ENCODE measurements at places on chromosomes 11 and 22.

- DNase-seq: no peak
Measured at GRCh38 chr22:19406281-19406811, 25.2 kb downstream of the HIRA start.

- no peak for DNase-seq
Measured at GRCh38 chr11:111586388-111586831, 15.8 kb upstream of the SIK2 start.

DNA sequence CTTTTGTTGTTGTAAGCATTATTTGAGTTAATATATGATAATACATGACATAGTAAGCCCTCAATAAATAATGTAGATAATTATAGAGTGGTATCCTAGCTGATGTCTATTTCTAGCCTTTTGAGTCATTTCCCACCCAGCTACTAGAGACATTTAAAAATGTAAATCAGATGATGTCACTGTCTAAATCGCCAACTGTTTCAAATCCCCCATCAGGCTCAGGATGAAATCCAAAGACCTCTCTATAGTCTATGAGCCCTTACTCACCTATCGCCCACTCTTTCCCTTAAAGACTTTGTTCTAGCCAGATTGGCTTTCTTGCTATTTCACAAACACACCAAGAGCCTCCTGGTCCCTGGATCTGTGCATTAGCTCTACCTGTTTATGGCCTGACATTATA lies 135.4 kb upstream of the PLET1 start:
- DNase-seq: no peak

DNA sequence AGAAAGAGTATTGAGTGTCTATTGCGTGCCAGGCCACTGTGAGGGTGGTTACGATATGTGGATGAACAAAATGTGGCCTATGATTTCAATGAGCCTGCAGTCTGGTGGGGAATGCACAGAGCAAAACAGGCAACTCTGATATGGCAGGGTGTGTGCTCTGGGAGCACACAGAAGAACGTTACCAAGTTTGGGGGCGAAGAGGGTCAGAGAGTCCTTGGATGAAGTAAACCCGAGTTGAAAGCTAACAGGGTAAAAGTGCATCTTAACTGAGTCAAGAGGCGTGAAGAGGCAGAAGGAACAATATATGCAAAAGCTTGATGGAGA lies 258 bp downstream of the CFAP68 start:
- DNase-seq: no peak

- no peak for DNase-seq
Measured at GRCh38 chr11:90661233-90661632, 438.4 kb upstream of the CHORDC1 start.

GRCh38 chr11:14520747-14521151 lies 563 bp upstream of the PSMA1 start:
- no peak for DNase-seq

GRCh38 chr11:93100211-93100610 lies 97.6 kb downstream of the SLC36A4 start:
- no peak for DNase-seq

- DNase-seq: no peak
Measured at GRCh38 chr11:66045177-66045639, 3.8 kb downstream of the GAL3ST3 start.

GRCh38 chr11:15048616-15049015 lies 24.8 kb upstream of the CALCB start:
- DNase-seq: no peak

- DNase-seq: no peak
Measured at GRCh38 chr22:19898831-19899567, 42.6 kb upstream of the COMT start.

DNA sequence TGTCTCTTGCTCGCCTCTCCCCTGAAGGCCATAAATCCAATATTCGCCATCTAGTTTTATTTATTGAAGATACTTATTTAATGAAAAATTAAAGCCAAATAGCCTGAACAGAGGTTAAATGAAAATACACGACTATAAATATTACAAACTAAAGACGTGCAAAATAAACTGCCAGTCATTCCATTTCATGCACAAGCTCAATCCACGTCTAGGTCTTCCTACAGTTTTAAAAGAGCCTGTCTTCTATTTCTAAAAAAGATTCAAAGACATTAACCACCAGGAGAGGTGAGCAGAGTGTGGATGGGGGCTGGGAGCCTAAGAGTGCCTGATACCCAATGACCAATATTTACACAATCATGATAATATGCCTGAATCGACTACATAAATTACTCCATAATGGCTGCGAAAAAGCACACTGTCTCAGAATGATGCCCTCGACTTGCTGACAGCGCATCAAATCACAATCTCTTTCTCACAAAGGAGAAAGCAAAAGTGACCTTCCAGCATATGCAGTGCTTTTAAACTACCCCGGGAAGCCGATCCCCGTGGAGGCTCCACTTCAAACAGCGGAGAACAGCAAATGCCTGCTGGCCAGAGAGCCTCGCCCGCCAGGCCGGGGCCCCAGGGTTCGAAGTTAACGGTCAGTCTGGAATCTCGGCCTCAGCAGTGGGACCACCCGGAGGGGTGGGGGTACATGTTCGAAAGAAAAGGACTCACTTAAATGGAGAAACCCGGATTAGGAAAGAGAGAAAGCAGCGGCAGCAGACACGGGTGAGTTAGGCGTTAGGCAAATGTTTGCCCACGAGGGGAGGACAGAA lies 1.7 kb downstream of the FCHSD2 start:
- DNase-seq: no peak

GRCh38 chr11:60926500-60926899 lies 2.2 kb downstream of the TMEM132A start:
- no peak for DNase-seq

GRCh38 chr22:23844739-23845202 lies 6.0 kb upstream of the DERL3 start:
- DNase-seq: no peak

- DNase-seq: no peak
Measured at GRCh38 chr11:69620683-69621290, 20.2 kb upstream of the CCND1 start.

- DNase-seq: no peak
Measured at GRCh38 chr22:42717197-42717928, 3.3 kb downstream of the A4GALT start.

GRCh38 chr11:102293873-102294601 lies 23.2 kb upstream of the BIRC3 start:
- DNase-seq: no peak

GRCh38 chr11:95888439-95888838 lies 35.5 kb downstream of the MTMR2 start:
- no peak for DNase-seq

GRCh38 chr11:67482275-67482826 lies 475 bp upstream of the AIP start:
- DNase-seq: no peak

All from non-pigmented ciliary epithelial cell (primary cell).